ENCODE measurements at places on chromosomes 5 and 9.

DNA sequence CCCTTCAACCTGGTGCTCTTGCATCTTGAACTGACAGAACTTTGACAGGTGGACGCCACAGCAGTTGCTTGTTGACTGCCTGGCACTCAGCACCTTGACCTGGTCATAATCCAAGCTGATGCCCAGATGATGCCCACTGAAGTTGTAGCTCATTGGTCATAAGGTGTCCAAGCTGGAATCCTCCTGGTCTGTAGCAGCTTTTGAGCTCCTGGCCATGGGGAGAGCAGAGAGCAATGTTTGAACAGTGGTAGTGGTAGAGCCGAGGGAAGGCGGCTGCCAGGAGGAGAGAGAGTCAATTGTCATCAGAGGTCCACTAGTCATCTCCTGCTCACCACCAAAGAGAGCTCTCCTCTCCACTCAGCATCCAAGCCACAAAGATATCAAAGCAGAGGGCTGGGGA is 23.3 kb downstream of the CSF2 start:
- DNase-seq: no peak

DNA sequence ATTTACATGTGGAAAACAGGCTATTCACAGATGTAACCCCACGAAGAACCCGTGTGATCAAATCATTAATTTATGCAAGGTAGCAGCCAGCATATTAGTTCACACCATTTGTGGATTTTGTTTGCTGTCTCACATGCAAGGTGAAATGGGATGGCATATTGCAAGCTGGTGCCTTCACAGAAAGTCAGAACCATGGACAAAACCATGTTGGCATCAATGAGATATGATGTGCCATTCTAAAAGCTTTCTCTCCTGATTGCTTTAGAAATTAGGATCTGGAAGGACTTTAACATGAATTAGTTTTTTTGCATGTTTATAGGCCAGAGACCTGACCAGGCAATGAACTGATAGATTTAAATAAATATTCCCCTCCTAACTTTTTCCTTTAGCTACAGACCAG is 129.3 kb downstream of the SEMA6A start:
- DNase-seq: no peak

- peak; percentile 47 for DNase-seq
Observed at GRCh38 chr9:71446106-71446472, 322.2 kb downstream of the CEMIP2 start.

GRCh38 chr9:71806901-71807307 is 38.6 kb upstream of the CEMIP2 start:
- DNase-seq: peak; percentile 51

- no peak for DNase-seq
Observed at GRCh38 chr5:58133631-58134296, 326.1 kb downstream of the PLK2 start.

GRCh38 chr9:80437825-80438224 is 866.1 kb downstream of the TLE4 start:
- peak; percentile 86 for DNase-seq

DNA sequence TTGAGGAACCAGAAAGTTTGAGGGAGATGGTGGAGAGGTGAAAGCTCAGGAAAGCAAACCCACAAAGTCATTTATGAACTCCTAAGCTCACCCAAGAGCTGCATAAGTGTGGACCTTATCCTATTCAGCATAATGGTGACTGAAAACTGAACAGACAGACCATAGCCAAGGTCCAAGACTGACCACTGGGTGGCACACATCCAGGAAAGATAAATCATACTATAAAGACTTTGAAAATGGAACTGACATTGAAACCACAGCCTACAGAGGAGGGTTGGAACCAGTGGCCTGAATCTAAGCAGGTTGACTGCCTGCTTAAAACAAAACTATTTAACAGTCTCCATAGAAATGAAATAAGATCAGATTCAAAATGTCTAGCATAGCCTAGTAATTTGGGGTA is 121.0 kb upstream of the RGS7BP start:
- DNase-seq: no peak

GRCh38 chr5:141504216-141504615 is 15.3 kb downstream of the PCDHGC5 start:
- no peak for DNase-seq

DNA sequence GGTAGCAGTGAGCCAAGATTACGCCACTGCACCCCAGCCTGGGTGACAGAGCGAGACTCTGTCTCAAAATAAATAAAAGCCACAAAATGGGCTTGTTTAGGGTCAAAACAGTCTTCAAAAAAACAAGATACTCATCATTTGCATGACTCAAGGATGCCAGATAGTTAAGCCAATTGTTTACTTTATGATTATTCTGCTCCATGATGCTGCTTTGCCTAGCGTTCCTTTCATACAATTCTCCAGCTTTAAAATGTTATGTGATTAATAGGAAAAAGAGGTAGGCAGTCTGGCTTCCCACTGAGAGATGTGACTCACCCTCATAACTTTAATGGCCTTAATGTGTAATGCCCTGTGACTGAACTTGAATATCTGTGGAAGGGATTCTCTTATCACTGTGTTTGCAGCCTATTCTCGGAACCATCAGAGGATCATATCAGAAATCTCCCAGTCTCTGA is 364.6 kb upstream of the TRPC7 start:
- no peak for DNase-seq

- no peak for DNase-seq
Observed at GRCh38 chr5:132489051-132489770, 1.4 kb downstream of the IRF1 start.

- no peak for DNase-seq
Observed at GRCh38 chr9:133514460-133515239, 10.1 kb downstream of the MYMK start.

All from NCI-H524 (cell line).